H1 (cell line): ENCODE measurements at places on chromosomes 13 and 19.

- no peak for DNase-seq
Observed at GRCh38 chr19:13808856-13809255, 13.6 kb downstream of the ZSWIM4 start.

- no peak for DNase-seq
Observed at GRCh38 chr13:60645676-60646075, 248.7 kb downstream of the TDRD3 start.

DNA sequence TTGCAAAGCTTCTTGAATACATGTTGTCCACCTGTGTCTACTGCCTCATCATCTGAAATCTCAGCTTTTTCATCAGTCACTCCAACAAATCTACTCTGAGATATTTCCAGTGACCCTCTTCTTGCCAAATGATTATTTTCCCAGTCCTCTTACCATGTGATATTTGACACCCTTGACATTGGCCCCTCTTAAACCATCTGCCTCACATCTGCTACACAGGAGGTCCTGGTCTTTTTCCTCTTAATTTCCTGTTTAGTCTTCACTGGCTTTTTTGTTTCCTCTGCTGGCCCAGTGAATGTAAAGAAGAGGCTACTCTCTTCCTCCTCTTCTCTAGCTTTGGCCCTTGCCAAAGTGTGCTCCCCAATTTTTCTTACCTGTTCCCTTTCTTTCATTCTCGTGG lies 218.7 kb downstream of the DNAJC15 start:
- no peak for DNase-seq

GRCh38 chr19:55552620-55553019 lies 7.3 kb upstream of the SBK3 start:
- no peak for DNase-seq

GRCh38 chr13:99875391-99875790 lies 96.2 kb downstream of the ZIC5 start:
- DNase-seq: no peak

DNA sequence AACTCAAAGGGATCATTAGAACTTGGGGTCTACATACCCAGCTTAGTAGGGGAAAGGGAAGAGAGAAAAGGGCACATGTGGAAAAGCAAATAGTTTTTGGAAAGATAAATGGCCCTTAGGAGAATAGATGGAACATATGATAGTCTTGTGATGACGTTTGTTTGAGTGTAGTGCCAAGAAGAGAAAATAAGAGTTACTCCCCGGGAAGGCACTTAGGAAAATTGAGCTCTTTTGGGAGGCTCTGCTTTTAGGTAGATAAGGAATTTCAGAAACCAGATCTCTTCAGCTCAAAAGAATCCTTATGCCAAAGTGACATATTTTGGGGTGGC lies 44.8 kb upstream of the SERTM1 start:
- no peak for DNase-seq

GRCh38 chr19:38409631-38410133 lies 6.8 kb downstream of the FAM98C start:
- no peak for DNase-seq

- no peak for DNase-seq
Observed at GRCh38 chr13:43815204-43815603, 28.4 kb upstream of the ENOX1 start.

GRCh38 chr13:95035311-95036109 lies 265.7 kb downstream of the ABCC4 start:
- no peak for DNase-seq

GRCh38 chr19:40521276-40521675 lies 54.5 kb downstream of the SPTBN4 start:
- no peak for DNase-seq

DNA sequence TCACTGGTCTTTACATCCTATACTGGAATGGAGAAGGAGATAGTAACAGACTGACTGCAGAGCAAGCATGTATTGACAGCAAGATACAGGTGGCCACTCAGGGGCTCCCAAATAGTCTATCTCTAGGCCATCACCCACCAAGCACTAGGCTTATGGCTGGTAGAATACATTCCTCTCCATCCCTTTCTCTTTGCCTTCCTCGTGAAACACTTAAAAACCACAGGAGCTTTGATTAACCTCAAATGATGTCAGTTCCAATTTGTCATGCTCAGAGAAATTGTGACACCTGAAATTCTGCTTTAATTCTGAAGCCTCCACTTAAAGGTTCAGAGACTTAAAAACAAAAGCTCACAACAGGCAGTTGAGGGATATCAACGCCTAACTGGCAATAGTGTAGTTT lies 17.2 kb downstream of the ENOX1 start:
- DNase-seq: no peak

GRCh38 chr13:100645382-100645781 lies 29.2 kb downstream of the TMTC4 start:
- no peak for DNase-seq

GRCh38 chr13:23020246-23020843 lies 160.4 kb upstream of the SGCG start:
- peak; percentile 48 for DNase-seq

GRCh38 chr19:48351341-48351752 lies 12.4 kb downstream of the TMEM143 start:
- peak; percentile 97 for DNase-seq

DNA sequence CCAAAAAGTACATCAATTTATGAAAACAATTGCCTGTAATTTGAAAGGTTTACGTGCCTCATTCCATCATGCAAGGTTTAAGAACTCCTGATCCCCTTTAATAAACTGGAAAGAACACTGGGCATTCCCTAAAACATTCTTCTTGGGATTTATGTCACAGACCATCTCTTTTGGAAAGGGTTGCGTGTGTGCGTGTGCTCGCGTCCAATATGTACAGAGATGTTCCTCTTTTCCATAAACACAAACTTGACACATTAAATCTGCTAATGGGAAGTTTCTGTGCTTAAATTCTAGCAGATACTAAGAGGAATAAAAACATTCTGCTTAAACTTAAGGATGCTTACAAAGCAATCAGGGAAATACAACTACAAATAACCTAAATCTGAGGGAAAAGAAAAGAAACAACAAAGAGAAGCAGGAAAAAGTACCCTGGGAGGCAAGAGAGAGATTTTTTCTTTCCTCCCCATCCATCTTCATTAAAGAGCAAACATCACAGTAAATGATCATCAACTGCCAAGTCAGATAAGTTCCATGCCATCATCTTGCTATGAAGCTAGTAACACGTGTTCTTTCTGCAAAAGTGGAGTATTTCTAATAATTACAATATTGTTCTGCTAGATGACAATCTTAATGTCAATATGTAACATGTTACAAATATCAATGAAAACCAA lies 83.7 kb downstream of the STK24 start:
- no peak for DNase-seq

GRCh38 chr19:23345838-23346237 lies 49.4 kb downstream of the ZNF91 start:
- DNase-seq: peak; percentile 48

DNA sequence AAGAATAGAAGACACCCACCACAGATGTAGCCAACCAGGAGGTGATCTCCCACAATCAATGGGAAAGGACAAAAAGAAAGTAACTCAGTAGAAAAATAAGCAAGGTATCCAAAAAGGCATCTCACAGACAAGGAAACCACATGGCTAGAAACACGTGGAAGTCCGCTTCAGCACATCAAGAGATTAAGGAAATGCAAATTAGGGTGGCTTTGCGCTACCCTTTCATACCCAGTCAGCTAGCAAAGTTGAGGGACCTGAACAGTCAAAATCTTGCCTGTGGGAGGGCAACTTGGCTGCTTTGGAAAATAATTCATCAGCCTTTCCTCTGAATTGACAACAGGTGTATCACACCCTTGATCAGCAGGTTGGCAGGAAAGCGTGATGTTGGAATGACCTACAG lies 11.6 kb upstream of the UQCR11 start:
- DNase-seq: no peak

DNA sequence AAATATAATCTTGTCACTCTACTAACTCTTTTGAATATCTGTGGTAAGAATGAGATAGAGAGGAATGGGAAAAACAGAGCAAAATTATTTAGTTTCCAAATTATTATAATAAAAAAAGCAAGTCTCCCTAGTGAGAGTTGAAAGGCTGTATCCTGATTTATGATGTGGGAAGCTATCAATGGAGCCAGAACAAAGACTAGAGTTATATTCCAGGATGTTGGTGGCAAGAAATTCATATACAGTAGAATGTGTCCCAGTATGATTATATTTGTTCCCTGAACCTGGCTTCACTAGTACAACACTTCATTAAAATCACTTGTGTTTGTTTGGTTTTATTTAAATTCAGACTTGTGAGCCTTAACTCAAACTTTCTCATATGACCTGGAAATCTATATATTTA lies 630.3 kb downstream of the GPC5 start:
- no peak for DNase-seq

- no peak for DNase-seq
Observed at GRCh38 chr13:98407575-98407974, 169.3 kb downstream of the STK24 start.

DNA sequence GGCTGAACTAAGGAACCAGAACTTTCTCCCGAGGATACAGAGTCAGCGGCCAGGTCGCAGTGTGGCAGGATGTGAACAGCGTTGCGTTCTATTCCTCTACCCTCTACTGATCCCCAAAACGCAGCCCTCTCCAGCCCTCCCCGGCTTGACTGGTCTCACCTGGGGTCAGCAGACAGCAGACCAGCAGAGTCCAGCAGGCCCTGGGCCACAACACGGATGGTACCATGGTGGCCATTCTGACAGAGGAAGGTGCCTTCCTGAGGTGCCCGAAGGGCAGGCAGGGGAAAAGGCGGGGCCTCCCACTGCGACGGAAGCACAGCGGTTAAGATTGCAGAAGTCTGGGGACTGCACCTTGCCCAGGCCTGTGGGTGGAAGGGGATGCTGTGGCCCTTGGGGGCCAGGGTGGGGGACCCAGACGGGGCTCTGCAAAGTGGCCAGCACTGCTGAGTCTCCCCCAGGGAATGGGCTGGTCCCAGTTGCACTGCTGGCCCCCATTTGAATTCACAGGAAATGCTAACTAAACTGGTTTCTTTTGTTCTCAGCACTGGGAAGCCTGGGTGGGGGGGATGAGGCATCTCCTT lies at the start of gene ICAM3:
Gene ICAM3 (minus strand): TSS at position 245 of the 581 bp plus-strand sequence. CDS start 10 bp downstream, at position 235.
- peak; percentile 64 for DNase-seq

- DNase-seq: no peak
Observed at GRCh38 chr19:50629801-50630200, 9.9 kb downstream of the SYT3 start.

DNA sequence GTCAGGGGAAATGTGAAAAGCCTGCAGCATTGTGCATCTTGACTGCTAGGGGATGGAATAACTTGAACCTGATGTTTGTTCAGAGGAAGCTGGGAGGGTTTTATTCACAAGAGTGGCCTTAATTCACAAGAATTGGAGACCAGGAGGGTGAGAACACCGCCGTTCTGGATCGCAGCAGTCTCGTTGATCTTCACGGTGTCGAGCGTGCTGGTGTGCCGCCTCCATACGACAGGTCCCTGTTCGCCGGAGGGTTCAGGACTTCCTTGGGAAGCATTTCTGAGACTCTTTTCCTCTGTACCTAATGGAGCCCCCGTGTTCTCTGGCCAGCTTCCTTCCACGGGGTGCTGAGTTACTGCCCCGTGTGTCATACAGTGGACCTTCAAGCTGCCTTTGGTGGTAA lies 66.9 kb downstream of the ARHGEF7 start:
- DNase-seq: no peak

GRCh38 chr13:114035583-114036531 lies 62.0 kb upstream of the C13orf46 start:
- DNase-seq: no peak

- DNase-seq: no peak
Observed at GRCh38 chr13:78978381-78978998, 319.5 kb upstream of the OBI1 start.

- DNase-seq: no peak
Observed at GRCh38 chr13:22789916-22790315, 390.9 kb upstream of the SGCG start.

- peak; percentile 81 for DNase-seq
Observed at GRCh38 chr13:95642028-95642621, 2.4 kb downstream of the DZIP1 start.

GRCh38 chr13:27921421-27921960 lies 1.7 kb downstream of the PDX1 start:
- peak; percentile 70 for DNase-seq

- no peak for DNase-seq
Observed at GRCh38 chr19:17522988-17523872, 11.8 kb downstream of the PGLS start.

- no peak for DNase-seq
Observed at GRCh38 chr13:25153736-25154135, 18.4 kb downstream of the AMER2 start.
